Cerebellar nuclear complex (tissue), 1 donor: ENCODE measurements at places on chromosomes 2 and 18.

DNA sequence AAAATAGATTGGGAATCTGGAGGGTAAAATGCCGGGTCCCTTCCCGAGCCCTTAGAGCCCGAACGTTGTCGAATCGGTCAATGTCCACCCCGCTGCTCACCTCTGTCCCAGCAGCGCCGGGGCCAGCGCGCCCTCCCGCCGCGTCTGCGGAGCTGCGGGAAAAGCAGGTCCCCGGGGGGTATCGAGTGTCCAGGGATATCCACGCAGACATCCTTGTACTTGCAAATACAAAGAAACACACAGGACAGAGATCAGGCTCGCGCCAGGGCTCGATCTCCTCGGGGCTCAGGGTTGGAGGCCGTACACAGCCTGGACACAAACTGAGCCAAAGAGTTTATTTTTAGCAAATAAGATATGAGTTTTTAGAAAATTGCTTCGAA lies 2.3 kb upstream of the GATA6 start:
- no peak for DNase-seq

DNA sequence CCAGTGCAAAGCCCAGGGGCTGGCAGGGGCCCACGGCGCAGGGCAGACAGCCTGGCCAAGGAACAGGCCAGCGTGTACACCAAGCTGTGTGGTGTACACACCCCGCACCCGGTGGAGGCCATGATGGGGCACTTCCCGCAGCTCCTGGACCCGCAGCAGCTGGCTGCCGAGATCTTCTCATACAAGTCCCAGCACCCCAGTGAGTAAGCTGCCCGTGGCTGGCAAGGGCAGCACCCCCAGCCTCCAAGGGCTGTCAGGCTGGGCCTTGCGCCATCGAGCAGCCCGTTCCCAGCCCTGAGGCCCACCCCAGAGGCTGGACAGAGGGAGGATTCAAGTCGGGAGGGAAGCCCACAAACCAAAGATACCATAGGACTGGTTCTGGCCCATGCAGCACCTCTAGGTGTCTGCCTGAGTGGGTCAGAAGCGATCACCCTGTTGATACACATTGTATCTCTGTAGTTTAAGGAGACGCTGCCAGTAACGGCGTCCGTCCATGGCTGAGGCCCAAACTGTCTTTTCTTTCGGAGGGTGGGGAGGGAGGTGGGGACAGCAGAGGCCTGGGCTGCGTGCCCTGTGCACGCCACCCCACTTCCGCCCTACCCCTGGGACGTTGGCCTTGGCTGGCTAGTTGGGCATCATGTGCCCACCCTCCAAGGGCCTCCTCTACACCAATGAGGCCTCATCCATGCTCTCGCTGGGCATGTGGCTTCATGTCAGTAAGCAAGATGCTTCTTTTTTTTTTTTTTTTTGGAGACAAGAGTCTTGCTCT lies 16.8 kb upstream of the MTERF4 start:
- no peak for DNase-seq

DNA sequence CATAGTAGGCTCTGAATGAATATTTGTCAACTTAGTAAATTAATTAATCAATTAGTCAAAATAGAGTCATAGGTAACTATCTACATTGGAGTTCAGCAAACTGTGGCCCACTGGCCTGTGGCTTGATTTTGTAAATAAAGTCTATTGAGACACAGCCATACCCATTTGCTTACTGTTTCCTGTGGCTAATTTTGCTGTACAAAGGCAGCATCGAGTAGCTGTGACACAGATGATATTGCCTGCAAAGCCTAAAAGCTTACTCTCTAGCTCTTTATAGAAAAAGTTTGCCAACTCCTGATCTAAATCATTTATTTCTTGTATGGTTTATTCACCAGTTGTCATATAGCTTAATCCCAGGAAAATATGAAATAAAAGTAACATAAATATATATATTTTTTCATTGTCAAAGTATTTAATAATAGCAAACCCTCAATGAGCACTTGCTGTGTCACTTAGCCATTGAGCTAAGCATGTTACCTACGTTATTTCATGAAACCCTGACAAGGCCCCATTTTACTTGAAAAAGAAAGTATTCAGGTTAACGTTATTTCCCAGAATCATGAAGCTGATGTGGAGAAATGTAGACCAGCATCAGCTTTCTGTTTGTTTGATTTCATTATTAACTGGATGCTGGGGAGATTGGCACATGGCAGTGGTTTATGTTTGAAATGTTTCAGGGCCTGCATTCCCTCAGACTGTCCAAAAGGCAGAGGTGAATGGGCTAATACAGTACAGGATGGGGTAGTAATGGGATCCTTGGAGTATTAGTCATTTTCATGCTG lies 69.6 kb downstream of the ICOS start:
- no peak for DNase-seq

DNA sequence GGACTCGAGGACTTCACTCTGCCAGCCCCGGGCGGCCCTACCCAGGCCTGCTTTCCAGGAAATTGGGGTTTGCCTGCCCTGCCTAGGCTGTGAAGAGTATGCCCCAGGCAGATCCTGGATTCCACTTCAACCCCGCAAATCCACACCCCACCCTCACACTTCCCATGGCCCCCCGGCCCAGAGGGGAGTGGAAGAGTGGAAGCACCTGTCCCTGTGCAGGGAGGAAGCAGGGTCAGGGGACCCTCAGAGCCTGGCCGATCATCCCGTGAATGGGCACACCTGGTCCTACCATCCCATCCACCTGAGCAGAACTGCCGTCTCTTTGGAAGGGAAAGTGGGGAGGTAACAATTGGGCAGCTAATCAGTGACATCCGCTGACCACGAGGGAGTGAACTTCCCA lies 245.2 kb downstream of the EIPR1 start:
- DNase-seq, result no peak

DNA sequence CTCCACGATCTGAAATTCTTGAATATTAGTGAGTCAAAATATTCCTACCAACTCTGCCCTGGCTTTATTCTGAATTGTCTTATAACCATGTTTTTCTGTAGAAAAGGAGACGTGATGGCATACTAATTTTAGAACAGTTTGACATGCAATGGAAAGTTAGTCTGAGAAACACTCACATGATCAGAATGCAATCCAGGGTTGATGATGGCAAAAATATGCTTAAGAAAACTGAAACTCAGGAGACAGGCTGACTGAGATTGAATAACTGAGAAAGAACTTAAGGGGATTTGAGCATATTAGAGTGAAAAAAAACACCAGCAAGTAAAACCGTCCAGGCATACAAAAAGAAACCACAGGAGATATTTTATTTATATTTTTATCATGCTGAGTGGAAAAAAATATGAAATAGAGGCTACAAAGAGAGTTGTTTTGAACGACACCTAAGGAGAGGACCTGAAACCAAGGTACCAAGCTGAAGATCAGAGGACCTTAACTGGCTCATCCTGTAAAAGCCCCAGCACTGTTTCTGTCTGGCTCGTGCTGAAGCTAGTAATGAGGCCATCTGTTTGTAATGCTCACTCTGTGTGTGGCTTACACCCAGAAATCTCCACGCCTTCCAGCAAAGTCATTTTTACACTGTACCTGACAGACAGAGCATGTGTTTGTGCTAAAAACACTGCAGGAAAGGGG lies 437.2 kb upstream of the PKDCC start:
- no peak for DNase-seq

- DNase-seq, result no peak
Observed at GRCh38 chr2:163646687-163647086, 89.1 kb downstream of the FIGN start.

DNA sequence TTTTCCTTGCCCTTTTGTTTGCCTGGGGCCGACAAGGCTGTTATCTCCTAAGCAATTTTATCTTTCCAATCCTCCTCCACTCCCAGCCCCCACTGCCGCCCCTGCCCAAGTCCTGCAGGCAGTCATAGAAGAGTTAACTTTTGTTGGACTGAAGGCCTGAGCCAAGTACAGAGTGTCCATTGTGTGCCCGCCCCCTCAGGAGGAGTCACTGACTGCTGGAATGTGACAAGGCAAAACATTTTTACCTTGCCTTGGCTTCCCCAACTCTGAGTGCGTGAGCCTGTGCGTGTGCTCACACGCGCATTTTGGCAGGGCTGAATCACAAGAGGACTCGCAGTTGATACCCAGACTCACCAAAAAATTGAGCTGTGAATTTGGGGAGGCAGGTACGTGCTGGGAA lies 16.2 kb downstream of the SETBP1 start:
- no peak for DNase-seq

DNA sequence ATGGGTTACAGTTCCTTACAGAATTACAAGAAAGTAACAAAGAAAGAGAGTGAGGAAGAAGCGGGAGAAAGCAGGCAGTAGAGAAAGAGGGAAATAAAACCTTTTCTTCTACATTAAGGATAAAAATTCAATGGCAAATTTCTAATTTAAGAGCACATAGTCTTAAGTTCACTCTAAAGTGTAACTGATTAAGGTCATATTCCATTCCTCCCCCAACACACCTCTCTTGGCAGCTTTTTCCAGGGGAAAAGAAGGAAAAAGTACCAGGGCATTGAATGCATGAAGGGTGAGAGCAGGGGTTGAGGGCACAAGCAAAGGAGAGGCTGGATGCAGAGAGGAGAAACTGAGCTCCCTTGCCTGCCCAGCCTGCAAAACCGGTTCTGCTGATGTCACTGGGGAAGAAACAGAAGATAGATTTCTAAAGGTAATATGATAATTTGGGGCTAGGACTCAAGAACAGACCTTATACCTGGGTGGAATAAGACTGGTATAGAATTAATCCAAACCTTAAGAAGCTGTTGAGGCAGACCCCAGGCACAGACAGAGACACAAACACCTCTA lies 4.6 kb downstream of the ACMSD start:
- DNase-seq, result no peak

DNA sequence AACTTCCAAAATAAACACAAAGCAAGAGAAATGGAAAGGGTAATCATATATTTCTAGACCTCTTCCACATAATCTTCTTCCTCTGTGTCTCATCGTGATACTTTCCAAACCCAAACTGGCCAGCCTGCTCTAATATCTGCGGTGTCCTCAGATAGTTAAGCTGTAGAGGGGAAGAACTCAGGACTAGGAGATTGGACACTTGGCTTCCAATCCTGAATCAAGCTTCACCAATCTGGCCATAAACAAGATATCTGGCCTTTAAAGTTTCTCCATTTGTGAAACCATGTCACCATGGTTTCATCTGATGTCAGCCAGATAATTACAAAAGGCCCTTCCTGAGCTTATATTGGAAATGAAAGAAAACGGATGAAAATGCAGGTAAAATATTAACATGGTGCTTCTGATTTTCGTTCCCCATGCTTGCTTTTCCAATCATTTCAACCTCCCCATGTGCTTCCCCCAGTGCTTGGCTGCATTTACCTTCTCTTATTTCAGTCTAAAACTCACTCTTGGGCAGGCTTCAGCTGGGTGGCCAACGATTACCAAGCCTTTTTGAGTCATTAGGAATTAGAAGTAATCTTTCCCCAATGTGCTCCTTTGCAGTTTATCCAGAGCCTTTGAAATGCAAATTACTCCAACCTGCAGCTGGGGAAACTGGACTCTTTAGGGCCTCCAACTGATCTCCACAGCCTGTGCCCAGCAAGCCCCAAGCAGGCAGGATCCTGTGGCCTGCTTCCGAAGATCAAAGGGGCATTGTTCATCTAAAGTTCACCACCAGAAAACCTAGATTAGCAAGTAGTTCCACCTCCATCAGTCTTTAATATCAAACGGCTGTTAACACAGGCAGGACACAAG lies 44.5 kb upstream of the MYCN start:
- no peak for DNase-seq

- DNase-seq, result no peak
Observed at GRCh38 chr18:32707586-32707985, 65.2 kb downstream of the KLHL14 start.

DNA sequence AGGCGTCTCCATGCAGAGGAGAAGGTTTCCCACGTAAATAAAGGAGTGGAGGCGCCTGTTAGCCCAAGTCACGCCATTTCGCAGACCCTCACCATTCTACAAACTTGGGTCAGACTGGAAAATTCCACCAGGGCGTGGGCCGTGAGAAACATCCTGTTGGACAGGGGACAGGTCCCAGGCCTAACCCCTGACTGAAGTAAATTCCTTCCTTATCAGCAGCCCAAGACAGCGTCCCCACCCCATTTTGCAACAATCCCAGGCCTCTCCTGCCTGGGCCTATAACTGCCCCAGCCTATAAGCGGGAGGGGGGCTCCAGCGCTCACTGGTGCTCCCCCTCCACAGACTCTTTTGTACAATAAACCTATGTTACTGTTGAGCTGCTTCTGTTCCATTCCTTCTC lies 57.3 kb upstream of the CBLN2 start:
- DNase-seq, result no peak

GRCh38 chr2:26559044-26559405 lies 81.1 kb upstream of the OTOF start:
- DNase-seq, result no peak

GRCh38 chr2:46702537-46702936 lies 213.1 kb downstream of the MCFD2 start:
- no peak for DNase-seq

- no peak for DNase-seq
Observed at GRCh38 chr18:47594621-47595086, 335.8 kb downstream of the SMAD2 start.

- DNase-seq, result no peak
Observed at GRCh38 chr18:55633032-55633431, 45.0 kb upstream of the TCF4 start.

- no peak for DNase-seq
Observed at GRCh38 chr2:239464166-239465016, 63.6 kb upstream of the HDAC4 start.

DNA sequence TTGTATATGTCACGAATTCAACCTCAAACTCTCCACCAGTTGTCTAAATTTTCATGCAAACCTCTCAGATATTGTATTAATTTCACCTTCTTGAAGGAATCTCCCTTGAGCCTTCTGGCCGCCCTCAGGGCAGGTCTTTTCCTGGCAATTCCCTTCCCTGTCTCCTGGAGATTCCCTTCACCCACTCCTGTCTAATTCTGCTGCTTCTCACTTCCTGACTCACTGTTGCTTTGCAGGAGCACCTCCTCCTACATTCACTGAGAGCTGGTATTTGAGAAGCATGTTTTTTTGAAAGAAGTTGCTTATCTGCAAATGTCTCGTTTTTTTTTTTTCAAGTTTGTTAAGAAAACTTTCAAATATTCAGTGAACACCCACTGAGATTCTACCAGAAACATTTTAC lies 79.9 kb upstream of the OTOS start:
- no peak for DNase-seq

- no peak for DNase-seq
Observed at GRCh38 chr18:24827501-24827900, 367.1 kb downstream of the HRH4 start.

GRCh38 chr2:8215159-8215863 lies 466.5 kb upstream of the ID2 start:
- DNase-seq, result no peak

- DNase-seq, result no peak
Observed at GRCh38 chr2:68039317-68039716, 23.5 kb downstream of the C1D start.

DNA sequence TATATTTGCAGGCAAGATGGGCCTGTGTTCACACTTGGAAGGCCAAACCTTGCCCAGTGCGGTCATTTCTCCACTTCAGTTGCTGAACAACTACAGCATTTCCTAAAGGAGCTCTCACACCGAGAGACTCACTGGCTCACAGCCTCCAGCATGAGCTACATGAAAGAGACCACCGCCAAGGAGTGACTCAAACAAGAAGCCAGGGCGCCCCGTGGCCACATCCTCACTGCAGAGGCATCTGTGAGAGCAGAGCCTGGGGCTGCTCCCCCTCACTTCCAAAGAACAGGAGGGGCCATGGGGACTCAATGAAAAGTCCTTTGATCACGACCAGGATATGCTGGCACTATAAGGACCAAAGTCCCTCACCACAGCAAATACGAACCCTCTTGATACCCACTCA lies 50.0 kb downstream of the TMEM163 start:
- no peak for DNase-seq
